NCI-H1694 treated with DMSO at 0.1 percent for 48 hours (cell line): ENCODE measurements at places on chromosomes 3 and 15.

DNA sequence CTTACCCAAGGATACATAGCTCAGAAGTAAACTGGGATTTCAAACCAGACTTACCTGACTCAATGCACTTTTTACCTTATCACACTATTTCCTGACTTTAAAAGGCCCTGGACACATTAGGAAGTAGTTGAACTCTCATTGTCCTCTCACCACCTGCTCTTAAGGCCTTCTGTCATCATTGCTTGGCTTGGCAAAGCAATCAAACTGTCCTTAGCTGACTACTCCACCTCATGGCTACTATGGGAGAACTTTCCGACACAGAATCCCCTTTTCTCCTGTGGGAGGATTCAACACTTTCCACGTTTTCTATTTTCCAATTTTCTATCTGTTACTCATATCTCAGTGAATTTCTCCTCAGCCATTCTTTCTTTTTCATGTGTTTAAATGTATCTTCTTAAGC, 55.4 kb downstream of the ZNF148 start:
- no peak for DNase-seq

DNA sequence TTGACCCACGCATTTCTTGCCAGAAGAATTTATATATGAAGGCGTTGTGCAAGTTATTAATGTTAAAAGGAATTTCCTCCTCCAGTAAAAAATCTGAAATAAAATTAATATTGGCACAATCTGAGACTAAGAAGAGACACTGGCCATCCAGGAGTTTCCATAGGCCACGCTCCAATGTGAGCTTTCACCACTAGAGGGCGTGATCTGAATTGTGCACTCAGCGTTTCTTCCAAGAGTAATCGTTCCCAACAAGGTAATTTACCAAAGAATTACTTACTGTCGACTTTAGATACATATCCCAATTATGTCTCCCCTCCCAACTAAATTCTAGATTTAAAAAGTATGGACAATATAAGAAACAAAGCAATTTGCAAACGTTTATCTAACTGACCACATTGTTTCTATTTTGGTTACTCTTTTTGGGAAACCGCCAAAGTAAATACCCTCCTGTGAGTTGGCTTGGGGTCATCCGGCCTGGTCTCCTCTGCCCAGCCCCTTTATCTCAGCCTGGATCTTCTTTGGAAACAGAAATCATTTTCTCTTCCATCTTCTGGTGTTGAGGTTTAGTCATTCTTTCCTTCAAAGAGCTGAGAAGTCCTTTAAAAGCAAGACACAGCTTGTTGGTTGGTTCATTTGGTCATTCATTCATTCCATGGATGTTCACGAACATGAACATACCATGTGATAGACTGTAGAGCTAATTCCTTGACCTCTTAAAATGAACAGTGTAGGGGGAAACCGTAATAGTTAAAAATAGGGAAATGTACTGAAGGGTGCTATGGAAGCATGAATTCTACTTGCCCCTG, 26.2 kb downstream of the POLR2M start:
- DNase-seq = peak; percentile 46

DNA sequence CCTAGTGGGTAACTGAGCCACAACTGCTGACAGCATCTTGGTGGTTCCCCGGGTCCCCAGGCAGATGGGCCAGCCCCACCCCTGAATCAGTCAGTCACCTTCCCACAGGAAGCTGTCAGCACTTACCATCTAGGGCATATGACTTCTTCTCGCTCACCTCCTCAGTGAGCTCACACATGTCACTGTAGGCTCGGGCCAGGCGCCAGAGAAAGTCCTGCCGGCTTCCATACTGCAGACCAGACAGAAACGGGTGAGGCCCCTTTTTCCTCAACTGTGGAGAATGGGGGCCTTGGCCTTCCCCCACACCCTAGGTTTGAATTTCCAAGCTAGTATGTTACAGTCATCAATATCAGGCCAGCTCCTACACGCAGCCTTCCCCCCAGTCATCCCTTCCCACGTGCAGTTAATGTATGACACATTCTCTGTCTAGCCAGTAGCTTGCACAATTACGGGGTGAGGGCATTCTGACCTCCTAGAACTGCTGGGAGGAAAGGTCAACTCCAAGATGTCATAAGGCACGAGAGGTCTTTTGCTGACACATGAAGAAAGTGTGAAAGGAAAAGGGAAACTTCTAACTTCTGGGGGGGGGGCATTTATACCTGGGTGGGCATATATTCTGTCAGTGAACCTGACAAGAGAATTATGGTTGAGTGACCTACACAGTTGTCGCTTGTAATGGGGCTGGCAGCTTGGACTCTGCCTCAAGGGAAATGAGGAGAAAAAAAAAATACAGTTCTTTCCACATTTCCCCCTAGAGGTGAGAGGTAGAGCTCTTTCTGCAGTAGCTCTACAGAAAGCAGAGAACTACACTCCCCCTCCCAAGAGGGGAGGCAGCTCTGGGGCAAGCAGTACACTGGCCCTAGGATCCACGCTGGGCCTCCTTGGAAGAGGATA, 10.9 kb downstream of the RMDN3 start:
- DNase-seq = no peak

DNA sequence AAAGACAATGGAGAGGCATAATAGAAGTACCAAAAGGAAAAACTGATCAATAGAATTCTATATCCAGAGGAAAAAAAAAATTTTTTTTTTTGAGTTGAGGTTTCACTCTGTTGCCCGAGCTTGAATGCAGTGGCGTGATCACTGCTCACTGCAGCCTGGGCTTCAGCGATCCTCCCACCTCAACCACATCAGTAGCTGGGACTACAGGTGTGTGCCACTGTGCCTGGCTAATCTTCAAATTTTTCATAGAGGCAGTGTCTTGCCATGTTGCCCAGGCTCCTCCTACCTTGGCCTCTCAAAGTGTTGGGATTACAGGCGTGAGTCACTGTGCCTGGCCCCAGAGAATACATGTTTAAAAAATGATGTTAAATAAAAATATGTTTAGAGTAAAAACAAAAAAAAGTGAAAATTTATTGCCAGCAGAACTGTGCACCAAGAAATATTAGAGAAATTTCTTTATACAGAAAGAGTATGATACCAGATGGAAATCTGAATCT, 154.3 kb upstream of the ZBTB20 start:
- DNase-seq = no peak

DNA sequence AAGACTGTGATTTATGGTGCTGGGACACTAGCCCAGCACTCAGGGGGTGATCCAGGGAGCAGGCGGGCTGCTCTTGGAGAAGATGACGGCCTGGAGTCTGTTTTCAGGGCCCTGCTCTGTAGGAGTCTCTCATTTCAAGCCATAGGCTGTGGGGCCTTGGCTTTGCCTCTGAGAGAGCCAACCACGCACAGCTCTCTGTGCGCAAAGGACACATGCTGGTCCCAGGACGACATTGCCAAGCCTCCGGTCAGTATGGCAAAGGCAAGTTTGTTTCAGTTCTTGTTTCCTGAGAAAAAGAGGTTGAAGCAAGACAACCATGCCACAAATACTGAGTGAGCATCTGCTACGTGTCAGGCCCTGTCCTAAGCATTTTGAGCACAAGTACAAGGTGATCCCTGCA, 197.1 kb downstream of the EPHB1 start:
- no peak for DNase-seq

DNA sequence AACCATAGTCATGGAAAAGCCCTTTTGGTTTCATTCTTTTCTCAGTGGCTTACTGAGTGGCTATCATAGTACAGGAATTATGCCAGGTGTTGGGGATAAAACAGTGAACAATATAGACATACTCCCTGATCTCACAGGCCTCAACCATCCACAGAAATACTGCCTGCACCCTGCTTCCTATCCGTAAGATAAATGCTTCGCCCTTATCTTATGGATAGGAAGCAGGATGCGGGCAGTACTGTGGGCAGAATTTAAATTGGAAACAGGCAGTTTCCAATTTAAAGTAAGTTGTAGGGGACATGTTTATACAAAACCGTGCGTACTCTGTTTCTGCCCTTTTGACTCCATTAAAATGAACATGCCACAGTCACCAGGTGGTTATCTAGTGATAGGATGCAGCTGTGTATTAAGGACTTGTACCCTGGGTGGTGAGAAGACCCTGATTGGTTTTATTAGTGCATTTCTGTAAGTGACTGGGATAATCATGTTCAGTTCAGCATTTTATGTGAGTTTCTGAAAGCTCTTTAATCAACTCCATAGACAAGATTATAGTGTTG, 141.8 kb upstream of the BHLHE40 start:
- DNase-seq = no peak
